Esophagus muscularis mucosa (tissue), 4 donors: ENCODE measurements at places on chromosomes 16 and 17. TPM values are rescaled to one million over a fixed set of nuclear protein-coding genes. Genes with fewer than 3 reads are reported as not detected.

Gene ALG1
- total RNA-seq: 11.6 TPM

DNA sequence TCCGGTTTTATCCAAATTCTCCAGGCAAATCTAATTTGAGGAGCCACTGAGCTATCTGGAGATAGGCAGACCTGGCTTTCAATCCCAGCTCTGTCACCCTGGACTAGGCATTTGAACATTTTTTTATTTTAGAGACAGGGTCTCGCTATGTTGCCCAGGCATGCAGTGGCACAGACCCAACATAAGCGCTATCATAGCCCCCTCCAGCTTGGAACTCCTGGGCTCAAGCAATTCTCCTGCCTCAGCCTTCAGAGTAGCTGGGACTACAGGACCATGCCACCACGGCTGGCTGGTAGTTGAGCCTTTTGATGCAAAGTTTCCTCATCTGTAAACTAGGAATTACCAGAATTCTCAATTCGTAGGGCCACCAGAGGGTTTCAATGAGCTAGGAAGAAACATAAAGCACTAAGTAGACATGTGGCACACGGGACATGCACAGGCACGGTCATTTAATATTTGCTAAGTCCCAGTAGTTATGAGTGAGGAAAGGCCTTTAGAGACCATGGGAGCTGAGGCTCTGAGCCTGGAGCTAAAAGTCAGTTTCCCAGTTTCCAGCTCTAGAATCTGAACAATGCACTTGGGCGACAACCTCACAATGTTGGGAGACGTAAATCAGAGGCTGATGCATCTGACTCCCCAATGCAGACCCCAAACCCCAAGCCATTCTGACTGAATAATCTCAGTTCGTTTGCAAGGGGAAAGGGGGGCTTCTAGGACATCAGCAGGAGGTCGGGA is 1.1 kb downstream of the ELOB start:
- peaks cover 41% of the 10 kb centered on the region for H3K4me1 ChIP-seq
- no peak for DNase-seq
- H3K27ac ChIP-seq: peak overlapping the region; percentile 100
- H3K4me3 ChIP-seq: peak overlapping the region; percentile 86

DNA sequence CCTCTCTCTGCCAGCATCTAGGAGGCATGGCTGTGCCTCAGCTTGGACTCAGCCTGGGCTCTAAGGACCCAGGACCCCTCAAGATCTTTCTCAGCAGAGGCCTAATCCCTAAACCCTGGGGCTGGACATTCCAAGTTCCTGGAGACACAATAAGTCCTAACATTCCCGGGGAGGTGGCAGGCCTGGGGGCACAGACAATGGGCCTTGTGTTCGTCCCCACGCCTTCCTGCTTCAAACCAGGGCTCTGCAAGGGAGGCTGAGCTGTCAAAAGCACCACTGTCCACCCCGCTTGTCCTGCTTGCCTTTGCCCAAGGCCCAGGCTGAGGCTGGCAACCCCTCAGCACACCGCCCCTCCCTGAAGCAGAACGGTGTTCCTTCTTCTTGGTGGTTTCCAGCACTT is 13.7 kb downstream of the SDK2 start:
- DNase-seq: no peak
- no peaks in the 10 kb centered on the region for H3K36me3 ChIP-seq
- H3K4me1 ChIP-seq: no peaks in the 10 kb centered on the region
- no peak overlapping the region for H3K4me3 ChIP-seq

DNA sequence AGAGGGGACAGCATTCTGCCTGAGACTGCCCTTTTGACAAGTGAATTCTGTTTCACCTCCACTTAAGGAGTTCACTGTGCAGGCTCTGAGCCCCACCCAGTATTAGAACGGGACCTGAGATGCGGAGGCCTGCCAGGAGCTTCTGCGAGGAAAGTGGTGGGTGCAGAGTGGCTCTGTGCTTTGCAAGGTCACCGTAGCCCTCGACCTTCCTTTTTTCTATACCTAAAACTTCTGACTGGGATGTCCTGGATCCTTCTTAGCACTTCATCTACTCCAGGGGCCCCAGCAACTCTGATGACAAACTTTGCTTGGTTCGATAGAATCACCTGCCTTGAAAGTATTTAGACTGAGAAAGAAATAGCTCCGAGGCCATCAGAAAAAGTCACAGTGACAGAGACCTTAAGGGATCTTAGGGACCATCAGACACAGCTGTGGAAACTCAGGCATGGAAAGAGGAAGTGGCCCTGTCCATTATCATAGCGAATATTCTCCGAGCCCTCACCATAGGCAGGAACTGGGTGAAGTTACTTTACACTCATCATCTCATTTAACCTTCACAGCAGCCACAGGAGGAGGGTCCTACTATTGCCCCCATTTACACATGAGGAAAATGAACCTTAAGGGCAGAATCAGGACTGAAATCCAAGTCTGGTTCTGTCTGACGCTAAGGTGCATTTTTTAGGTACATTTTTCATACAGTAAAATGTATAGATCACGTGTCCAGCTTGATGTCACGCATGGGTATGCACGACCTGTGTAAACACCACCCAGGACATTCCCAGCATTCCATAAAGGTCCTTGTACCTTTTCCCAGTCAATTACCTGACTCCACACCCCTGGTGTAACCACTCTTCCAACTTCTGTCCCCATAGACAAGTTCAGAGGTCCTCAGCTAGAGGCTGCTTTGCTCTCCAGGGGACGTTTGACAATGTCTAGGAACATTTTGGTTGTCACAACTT is 676 bp upstream of the KRT13 start:
- DNase-seq: no peak
- H3K27me3 ChIP-seq: no peaks in the 10 kb centered on the region
- H3K4me3 ChIP-seq: no peak overlapping the region
- peaks cover 11% of the 10 kb centered on the region for H3K4me1 ChIP-seq

GRCh38 chr16:89345642-89346150 is 128.2 kb downstream of the ZNF778 start:
- peaks cover 31% of the 10 kb centered on the region for H3K4me1 ChIP-seq
- no peak for DNase-seq
- no peak overlapping the region for H3K4me3 ChIP-seq
- no peaks in the 10 kb centered on the region for H3K36me3 ChIP-seq

- no peak overlapping the region for H3K27ac ChIP-seq
- no peak for DNase-seq
- no peaks in the 10 kb centered on the region for H3K27me3 ChIP-seq
- H3K4me1 ChIP-seq: no peaks in the 10 kb centered on the region
- H3K36me3 ChIP-seq: no peaks in the 10 kb centered on the region
These were observed 1023.4 kb downstream of the CDH11 start for GRCh38 chr16:64098451-64098850.

GRCh38 chr16:5875416-5875815 is 777.8 kb upstream of the EEF2KMT start:
- no peaks in the 10 kb centered on the region for H3K36me3 ChIP-seq
- no peaks in the 10 kb centered on the region for H3K4me1 ChIP-seq
- DNase-seq: no peak

DNA sequence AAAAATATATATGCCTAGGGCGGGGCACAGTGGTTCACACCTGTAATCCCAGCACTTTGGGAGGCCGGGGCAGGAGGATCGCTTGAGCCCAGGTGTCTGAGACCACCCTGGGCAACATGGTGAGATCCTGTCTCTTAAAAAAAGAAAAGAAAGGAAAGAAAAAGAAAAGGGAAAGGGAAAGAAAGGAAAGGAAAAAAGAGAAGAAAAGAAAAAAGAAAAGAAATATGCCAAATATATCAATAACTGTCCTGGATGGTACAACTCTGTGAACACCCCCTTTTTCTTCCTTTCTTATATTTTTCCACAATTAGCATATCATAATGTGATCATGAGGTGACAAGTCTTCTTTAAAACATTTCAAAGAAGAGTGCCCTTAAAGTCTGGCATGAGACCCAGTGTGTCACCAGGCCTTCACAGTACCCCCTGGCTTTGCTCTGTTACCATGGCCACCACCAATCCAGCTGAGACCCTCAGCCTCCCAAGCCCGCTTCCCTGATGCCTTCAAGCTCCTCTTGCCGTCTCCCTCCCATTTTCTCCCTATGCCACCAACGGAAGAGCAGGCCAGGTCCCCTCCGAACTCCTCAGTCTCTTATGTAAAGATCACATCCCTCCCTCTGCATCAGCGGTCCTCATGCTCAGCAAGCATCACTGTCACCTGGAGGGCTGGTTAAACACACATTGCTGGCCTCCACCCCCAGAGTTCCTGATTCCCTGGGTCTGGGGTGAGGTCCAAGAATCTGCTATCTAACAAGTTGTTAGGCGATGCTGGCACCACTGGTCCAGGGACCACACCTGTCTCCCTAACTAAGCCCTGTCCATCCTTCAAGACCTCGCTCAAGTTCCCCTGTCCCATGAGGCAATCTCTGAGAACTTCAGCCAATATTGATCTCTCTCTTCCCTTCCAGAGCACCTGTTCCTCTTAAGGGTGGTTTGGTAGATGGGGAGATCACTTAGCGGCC is 44.5 kb downstream of the CUEDC1 start:
- peaks cover 54% of the 10 kb centered on the region for H3K4me1 ChIP-seq
- H3K27ac ChIP-seq: peak overlapping the region; percentile 100
- DNase-seq: no peak

DNA sequence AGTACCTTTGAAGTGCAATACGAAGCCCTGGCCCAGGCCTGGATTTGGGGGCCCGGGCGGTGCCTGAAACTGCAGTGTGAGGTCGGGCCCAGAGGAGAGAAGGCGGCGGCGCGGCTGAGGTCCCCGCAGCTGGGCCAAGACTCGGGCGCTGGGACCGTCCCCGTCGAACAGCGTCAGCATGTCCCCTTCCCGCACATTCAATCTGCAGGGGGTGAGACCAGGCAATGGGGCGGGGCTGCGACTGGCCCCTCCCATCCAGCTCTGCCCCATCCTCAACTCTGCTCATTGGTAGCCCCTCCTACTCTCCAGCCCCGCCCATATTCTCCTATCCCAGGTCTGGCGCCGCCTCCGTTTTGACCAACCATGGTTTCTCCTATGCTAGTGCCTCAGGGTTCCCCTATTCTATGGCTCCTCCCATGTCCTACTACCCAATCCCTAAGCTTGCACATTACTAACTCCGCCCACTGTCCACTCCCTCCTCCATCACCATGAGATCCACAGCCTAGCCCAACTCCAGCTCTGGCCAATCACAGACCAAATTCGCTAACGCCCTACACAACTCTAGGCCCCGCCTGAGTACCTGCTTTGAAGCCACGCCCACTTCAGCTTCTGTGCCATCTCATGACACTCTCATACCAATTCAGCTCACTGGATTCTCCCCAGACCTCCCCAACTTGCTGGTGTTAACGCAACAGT is 14.4 kb upstream of the CDIPT start:
- H3K27me3 ChIP-seq: peaks cover 69% of the 10 kb centered on the region
- peaks cover 16% of the 10 kb centered on the region for H3K4me1 ChIP-seq
- H3K36me3 ChIP-seq: no peaks in the 10 kb centered on the region
- peak overlapping the region; percentile 31 for H3K4me3 ChIP-seq
